Stimulated activated CD8-positive, alpha-beta memory T cell treated with anti-CD3 and anti-CD28 coated beads, Interleukin-4, amount 100 ng/mL, for 1 hour (primary cell): ENCODE measurements at places on chromosomes 11 and 22.
A peak's percentile ranks its signal among the peaks of the same experiment; 100 is the strongest.

GRCh38 chr22:36258701-36259614 is 6.0 kb downstream of the APOL1 start:
- no peak for DNase-seq

GRCh38 chr11:12389676-12390657 is 12.6 kb downstream of the PARVA start:
- DNase-seq: no peak

DNA sequence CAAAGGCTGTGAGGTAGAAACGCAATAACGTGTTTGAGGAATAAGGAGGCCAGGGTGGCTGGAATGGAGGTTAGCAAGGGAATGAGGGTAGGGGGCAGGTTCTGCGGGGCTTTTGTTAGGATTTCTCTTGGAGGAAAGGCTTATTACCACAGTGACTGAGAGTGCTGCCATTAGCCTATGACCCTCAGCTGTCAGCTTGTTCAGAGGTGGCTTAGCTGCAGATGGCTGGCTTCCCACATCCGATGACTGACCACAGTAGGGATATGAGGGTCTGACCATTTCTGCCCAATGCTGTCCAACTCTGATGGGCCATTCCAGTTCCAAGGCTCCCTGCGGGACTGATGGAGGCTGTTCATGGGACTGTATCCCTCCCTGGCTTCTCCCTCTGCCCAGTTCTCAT is 181.8 kb downstream of the MIAT start:
- no peak for DNase-seq

- DNase-seq: no peak
These were observed 592 bp downstream of the RHOD start for GRCh38 chr11:67057205-67057672.

GRCh38 chr11:37718431-37718999 is 1120.5 kb upstream of the RAG2 start:
- DNase-seq: no peak

GRCh38 chr11:8033305-8034105 is 46.4 kb downstream of the EIF3F start:
- no peak for DNase-seq

- DNase-seq: no peak
These were observed 775.6 kb upstream of the CCDC90B start for GRCh38 chr11:84061726-84062125.

GRCh38 chr11:45643598-45644260 is 21.7 kb downstream of the CHST1 start:
- no peak for DNase-seq

- DNase-seq: no peak
These were observed 25.3 kb downstream of the ALG9 start for GRCh38 chr11:111846063-111846462.

DNA sequence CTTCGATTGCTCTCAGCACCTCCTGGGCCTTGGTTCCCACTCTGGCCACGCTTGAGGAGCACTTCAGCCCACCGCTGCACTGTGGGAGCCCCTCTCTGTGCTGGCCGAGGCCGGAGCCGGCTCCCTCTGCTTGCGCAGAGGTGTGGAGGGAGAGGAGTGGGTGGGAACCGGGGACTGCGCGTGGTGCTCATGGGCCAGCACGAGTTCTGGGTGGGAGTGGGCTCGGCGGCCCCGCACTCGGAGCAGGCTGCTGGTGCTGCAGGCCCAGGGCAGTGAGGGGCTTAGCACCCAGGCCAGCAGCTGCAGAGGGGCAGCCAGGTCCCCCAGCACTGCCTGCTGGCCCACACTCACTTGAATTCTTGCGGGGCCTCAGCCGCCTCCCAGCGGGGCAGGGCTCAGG is 12.2 kb downstream of the OR4B1 start:
- no peak for DNase-seq

GRCh38 chr11:104663190-104664140 is 234.8 kb downstream of the CASP12 start:
- DNase-seq: no peak

DNA sequence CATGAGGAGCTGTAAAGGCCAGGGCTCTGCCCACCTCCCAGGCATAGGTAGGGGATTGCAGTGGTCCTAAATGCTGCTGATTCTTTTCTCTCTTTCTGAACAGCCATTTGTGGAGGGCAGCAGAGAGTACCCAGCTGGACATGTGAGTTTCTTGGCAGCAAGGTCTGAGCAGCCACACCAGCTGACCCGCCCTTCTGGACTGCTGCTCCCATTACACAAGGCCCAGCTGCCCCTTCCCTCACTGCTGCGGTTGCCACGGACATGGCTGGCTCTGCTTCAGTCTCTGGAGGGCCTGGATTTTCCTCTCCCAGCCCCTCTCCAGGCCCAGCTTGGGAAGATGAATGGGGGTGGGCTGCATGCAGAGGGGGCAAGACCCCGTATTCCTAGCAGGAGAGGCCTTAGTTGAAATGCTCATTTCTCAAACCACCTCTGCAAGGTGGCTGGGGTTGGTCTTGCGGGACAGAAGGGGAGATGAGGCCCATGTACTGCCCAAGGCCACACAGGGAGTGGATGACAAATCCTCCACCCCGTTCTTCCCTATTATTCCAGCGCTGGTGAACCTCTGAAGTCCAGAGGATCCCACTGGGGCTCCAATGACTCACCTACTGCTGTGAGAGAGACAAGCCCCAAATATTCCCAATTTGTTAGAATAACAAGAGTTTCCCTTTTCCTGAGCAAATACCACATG is 4.6 kb downstream of the LGALS12 start:
- no peak for DNase-seq

DNA sequence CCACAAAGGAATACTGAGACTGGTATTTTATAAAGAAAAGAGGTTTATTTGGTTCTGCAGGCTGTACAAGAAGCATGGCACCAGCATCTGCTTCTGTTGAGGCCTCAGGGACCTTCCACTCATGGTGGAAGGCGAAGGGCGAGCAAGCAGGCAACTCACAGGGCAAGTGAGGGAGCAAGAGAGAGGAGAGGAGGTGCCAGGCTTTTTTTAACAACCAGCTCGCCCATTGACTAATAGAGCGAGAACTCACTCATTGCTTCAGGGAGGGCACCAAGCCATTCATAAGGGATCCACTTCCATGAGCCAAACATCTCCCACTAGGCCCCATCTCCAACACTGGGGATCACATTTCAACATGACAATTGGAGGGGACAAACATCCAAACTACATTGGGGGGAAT is 1.2 kb downstream of the PTS start:
- DNase-seq: no peak

DNA sequence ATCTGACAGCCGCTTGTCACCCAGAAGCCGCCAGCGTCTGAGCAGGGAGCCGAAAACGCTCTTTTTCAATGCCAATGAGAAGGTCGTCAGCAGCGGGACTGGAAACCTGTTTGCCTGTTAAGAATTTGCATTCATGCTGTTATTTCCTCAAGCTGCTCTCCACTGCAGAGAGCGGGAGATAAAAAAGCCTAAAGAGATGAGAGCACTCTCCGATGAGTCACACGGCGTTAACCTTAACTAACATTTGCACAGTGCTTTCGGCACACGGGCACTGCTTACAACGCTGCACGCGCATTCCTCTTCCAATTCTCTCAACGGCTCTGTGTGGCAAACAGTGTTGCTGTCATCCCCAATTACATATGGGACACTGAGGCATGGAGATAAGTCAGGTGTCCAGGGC is 40.0 kb upstream of the RTL6 start:
- DNase-seq: no peak

DNA sequence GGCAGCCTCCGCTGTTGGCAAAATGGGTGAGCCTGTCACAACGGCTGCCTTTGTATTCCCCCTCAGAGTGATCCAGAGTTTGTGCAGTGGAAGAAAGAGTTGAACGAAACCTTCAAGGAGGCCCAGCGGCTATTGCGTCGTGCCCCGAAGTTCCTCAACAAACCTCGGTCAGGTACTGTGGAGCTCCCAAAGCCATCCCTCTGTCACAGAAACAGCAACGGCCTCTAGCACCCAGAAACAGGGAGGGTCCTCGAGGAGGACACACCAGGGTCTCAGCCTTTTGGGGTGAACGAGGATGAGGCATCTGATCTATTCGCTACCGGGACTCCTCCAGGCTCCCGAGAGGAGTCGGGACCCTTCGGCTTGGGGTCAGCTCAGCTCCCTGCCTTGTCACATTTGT is 19.8 kb upstream of the MYO18B start:
- DNase-seq: no peak

- no peak for DNase-seq
These were observed 503.2 kb upstream of the B3GAT1 start for GRCh38 chr11:134915212-134915611.

DNA sequence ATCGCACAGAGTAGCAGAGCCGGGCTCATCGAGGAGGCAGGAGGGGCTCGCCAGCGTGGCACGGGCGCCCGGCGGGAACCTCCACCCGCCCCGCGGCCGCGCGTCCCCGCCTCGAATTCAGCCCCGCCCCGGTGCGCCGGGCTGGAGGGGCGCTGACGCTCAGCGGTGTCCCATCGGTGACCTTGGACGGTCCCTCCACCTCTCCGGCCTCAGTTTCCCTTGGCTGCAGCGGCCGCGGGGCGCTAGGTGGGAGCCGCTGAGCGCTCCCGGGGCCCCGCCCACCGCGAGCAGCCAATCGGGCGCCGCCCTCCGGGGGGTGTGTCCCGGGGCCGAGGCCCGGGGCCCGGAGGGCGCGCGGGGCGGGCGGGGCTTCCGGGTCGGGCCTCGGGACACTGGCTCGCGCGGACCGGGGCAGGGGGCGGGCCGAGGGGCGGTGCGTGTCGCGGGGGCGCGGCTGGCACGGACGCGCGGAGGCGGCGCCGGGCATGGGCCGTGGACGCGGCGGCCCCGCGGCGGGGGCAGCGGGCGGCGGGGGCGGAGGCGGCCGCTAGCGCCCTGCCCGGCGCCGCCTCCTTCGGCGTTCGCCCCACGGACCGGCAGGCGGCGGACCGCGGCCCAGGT is at the start of gene PPARA:
PPARA (plus strand) TSS at position 493 of the 621 bp plus-strand sequence. CDS start 47,858 bp downstream, outside the sequence.
- peak; percentile 77 for DNase-seq

GRCh38 chr11:70429724-70430521 is 31.6 kb downstream of the CTTN start:
- no peak for DNase-seq

- no peak for DNase-seq
These were observed 220.3 kb downstream of the CNTN5 start for GRCh38 chr11:99241066-99241465.

DNA sequence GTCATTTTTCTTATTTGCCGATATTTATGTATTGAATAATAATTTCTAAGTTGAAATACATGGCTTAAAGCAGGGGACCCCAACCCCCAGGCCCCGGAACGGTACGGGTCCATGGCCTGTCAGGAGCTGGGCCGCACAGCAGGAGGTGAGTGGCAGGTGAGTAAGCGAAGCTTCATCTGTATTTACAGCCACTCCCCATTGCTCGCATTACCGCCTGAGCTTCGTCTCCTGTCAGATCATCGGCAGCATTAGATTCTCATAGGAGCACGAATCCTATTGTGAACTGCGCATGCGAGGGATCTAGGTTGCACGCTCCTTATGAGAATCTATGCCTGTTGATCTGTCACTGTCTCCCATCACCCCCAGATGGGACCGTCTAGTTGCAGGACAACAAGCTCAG is 4.5 kb downstream of the ZMAT5 start:
- no peak for DNase-seq

DNA sequence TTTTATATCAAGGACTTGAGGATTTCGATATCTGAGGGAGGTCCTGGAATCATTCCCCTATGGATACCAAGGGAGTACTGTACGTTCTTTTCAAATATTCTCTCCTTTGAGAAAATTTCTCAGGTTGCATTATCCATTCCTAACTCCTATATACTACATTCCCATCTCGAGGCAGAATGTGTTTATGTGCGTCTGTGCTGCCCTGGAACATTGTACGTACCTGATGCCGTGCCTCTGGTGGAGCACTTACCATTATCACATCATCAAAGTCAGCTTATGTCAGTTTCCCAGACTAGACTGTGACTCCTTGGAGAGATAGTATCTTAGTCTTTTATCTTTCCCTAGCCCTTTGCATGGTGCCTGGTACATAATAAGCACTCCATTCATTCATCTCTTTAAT is 21.7 kb downstream of the UBASH3B start:
- DNase-seq: no peak

DNA sequence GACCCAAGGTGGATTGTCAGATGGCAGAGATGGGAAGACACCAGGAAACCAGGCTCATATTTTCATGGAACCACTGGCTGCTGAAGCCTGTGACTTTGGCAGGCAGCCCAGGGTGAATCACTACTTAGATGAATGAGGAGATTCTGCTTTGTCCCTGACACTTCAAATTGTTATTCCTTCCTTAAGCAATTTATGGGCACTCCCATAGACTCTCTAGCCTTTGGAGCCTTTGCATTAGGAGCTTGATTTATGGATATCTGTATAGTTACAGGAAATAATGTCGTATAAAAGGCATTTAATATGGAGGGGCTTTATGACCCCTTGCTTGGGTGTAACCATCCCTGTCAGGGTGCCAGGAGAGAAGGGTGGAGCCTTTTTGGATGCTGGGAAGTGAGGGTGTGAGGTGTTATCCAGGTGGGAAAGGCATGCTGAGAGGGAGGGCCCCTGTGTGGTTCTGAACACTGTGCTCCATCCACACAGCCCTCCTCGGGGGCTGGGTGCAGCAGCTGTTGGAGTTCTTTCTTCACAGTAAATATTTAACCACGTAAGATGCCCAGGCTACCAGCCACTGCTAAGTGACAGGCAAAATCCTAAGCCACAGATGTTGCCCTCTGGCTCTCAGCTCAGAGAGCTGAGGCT is 35.3 kb downstream of the IL18 start:
- DNase-seq: no peak

GRCh38 chr11:7609015-7609414 is 64.3 kb downstream of the CYB5R2 start:
- no peak for DNase-seq

- no peak for DNase-seq
These were observed 423.2 kb downstream of the MN1 start for GRCh38 chr22:27378311-27378800.

- no peak for DNase-seq
These were observed 24.5 kb upstream of the GUCY1A2 start for GRCh38 chr11:107042748-107043147.

DNA sequence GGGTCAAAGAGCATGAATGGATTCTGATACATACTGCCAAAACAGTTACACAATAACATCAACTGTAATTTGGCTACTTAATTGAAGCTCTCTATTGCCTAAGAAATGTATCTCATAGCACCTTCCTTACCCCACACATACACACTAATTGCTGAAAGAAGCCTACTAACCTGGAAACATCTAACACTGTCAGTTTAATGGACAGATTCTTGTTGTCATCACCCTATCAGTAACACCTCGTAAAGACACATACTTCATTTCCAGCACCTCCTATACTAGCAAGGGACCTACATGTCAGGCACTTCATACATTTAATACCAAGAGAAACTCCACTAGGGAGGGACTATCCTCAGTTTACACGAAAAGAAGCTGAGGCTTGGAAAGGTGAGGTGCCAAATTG is 9.9 kb downstream of the NAP1L4 start:
- no peak for DNase-seq

DNA sequence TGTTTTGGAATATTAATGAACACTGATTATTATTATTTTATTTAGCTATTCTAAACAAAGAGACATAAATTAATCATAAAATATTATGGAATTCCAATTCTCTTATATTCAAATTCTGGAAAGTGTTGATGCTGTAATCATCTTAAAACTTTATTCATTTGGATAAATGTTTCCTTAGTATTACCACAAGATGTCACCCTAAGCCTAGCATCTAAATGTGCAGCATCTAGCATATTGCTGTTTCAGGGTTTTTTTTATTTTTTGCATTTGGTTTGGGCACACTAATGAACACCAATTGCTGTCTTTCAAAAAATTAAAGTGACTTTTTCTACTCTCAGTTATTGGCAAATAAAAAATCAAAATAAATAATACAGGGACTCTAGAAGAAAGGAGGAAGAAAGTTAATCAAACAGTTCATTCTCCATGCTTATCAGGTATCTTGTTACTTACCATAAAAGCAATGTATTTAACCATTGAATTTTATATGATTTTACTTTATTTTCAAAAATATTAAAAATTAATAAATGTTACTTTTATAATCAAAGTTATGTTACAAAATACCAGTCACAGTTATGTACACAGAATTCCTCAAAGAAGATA is 31.8 kb downstream of the DLG2 start:
- DNase-seq: no peak
